ENCODE measurements at places on chromosomes 16 and 17. TPM values are rescaled to one million over a fixed set of nuclear protein-coding genes. Genes with fewer than 3 reads are reported as not detected.

The MYO1D gene
- polyA plus RNA-seq = 24.5 TPM

The ORC6 gene
- polyA plus RNA-seq = 28.6 TPM

The KRT13 gene
- polyA plus RNA-seq = not detected

The MMP28 gene
- 14.3 TPM for polyA plus RNA-seq

The AANAT gene
- not detected for polyA plus RNA-seq

The ST6GALNAC2 gene
- 2.0 TPM for polyA plus RNA-seq

Measured in muscle of arm (tissue), 14 donors.